AG09309 (cell line): ENCODE measurements at places on chromosomes 5 and 9.

- DNase-seq: no peak
Measured at GRCh38 chr5:68169903-68170302, 45.7 kb upstream of the PIK3R1 start.

GRCh38 chr9:87714819-87715218, 11.1 kb upstream of the CTSL start:
- DNase-seq: peak; percentile 73

GRCh38 chr9:114324492-114324891, 1.6 kb downstream of the ORM1 start:
- DNase-seq: no peak

GRCh38 chr5:6701491-6701890, 11.7 kb upstream of the TENT4A start:
- no peak for DNase-seq

- no peak for DNase-seq
Measured at GRCh38 chr5:78543292-78543691, 105.3 kb downstream of the LHFPL2 start.

DNA sequence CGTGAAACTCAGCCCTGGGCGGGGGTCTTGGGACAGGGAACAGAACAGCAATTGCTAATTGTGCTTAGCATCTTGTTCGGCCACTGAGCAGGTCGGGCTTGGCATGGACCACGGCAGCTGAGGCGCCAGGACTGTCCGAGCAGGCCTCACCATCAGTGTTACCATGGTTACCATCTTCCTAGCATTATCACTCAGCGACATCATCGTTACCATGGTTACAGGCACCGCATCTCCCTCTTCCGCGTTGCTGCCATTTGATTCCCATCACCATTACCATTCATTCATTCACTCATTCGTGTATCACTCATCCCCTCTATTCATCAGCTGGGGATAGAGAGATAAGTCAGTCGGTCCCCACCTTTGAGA, 81.0 kb upstream of the ZBTB43 start:
- no peak for DNase-seq

- DNase-seq: no peak
Measured at GRCh38 chr5:126846344-126846743, 69.4 kb downstream of the LMNB1 start.

- no peak for DNase-seq
Measured at GRCh38 chr9:108282872-108283271, 572.9 kb downstream of the ACTL7B start.

DNA sequence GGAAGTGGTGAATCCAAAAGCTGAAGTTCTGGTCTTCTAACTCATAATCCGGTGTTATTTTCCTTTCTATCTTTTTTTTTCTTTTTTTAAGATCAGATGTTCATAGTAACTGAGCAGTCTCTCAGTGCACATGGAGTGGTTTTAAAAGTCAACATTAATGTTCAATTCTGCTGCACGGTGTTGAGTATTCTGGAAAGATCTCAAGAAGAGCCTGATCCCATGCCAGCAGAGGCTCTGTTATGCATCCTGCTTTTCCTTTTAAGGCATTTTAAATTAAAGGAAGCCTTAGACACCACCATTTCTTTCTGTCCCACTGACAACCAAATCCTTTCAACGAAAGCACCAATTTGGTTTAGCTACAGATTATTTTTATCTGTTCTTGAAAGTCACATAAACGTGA, 33.4 kb downstream of the SEMA5A start:
- DNase-seq: no peak

DNA sequence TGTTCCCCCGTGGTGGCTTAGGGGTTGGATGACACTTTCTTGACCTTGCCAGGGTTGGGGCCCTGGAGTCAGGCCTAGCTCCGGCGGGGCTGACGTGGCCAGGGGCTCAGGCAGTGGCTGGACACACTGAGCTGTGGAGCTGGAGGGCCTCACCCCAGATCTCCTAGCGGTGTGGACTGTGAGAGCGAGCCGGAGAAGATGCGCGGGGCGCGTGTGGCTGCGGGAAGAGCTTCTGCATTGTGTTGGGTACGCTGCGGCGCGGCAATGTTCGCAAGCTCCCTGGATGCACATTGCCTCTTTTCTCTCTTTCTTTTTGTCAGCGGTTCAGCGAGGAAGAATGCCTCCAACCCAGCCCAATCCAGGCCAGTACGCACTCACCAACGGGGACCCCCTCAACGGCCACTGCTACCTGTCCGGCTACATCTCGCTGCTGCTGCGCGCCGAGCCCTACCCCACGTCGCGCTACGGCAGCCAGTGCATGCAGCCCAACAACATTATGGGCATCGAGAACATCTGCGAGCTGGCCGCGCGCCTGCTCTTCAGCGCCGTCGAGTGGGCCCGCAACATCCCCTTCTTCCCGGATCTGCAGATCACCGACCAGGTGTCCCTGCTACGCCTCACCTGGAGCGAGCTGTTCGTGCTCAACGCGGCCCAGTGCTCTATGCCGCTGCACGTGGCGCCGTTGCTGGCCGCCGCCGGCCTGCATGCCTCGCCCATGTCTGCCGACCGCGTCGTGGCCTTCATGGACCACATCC, 4.8 kb downstream of the NR2F1 start:
- no peak for DNase-seq

- DNase-seq: no peak
Measured at GRCh38 chr9:94656200-94656599, 16.9 kb upstream of the FBP1 start.

- DNase-seq: no peak
Measured at GRCh38 chr9:111300140-111300735, 29.8 kb downstream of the OR2K2 start.

DNA sequence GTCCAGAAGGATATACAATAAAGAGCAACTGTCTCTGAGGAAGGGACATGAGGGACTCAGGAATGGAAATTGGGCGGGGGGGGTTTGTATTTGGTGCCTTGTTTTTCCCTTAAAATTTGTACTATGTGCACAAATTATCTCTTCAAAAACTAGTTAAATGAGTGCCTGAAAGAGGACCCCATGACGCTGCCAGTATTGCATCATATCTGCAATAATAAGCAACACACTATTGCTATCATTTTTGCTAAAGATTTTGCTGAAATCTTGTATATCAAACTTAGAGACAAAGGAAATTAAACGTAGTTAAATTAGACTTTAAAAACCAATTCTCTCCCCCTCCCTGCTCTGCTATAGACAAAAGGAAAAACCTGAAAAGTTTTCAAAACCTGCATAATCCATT, 89.7 kb upstream of the SLC30A5 start:
- DNase-seq: no peak

DNA sequence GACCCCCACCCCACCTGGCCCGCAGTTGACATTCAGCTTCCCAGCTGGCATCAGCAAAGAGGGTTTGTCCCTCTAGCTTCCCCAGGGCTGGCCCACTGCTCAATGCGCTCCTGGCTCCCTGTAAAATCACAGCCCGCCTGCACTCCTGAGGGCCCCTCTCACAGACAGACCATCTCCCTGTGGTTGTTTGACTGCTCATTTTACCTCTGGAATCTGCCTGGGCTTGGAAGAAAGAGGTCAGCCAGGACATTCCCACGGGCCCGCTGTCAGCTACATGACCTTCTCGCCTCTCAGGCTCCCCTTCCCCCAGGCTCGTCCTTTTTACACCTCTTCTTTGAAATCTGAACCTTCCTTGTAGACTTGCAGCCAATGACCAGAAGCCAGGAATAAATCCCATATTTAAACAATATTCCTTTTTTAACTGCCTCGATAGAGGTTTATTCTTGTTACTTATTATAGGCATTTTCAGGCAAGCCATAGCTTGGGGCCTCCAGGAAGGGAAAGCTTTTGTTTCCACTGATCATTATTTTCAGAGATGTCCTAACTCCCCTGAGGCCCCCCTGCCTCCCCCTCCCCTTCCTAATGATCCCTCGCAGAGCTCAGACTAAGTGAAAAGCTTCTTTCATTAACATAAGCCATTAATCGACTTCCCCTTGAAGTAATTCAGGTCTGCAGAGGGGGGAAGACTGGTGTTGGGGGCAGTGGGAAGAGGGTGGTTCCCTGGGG, 76.3 kb upstream of the IQGAP2 start:
- DNase-seq: no peak

GRCh38 chr9:95516734-95517558, at the start of gene PTCH1:
Gene PTCH1, minus strand, starts transcription at chr9:95516971.
- no peak for DNase-seq

DNA sequence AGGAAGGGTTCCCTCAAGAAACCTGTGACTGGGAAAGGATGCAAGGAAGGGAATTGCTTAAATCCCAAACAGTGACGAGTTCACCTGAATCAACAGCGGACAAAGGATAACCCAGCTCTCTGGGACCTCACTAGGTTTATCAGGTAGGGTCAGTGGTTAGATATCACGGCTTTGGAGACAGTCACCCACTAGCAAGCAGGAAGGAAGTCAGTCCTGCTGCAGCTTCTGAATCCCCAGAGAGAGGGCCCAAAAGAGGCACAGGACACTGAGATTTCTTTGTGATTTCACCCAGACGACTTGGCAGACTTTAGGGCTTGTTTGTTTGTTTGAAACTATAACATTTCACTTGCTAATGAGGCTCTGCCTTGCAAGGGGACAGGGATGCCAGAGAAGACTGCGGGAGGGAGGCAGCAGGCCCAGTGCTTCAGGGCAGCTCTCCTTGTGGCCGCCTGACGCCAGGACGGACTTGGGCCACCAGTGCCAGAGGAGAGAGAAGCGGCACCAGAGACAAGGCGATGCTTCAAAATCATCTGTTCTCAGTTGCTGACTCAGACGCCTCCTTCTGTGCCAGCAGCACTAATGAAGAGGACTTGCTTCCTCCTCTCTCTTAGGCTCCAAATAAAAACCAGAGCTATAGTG, 275.6 kb upstream of the SLC30A5 start:
- DNase-seq: no peak

DNA sequence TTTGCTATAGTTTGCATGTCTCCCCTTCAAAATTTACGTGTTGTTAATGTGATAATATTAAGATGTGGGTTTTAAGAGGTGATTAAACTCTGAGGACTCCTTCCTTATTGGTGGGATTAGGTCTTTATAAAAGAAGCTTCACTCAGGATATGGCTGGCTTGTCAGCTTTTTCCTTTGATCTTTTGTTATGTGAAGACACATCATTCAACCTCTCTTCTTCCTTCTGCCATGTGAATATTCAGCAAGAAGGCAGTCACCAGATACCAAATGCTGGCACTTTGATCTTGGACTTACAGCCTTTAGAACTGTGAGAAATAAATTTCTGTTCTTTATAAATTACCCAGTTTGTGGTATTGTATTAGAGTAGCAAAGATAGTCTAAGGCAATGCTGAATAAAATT, 855.9 kb upstream of the CDH10 start:
- DNase-seq: no peak

GRCh38 chr5:115543365-115544042, 1.1 kb downstream of the FEM1C start:
- peak; percentile 16 for DNase-seq

DNA sequence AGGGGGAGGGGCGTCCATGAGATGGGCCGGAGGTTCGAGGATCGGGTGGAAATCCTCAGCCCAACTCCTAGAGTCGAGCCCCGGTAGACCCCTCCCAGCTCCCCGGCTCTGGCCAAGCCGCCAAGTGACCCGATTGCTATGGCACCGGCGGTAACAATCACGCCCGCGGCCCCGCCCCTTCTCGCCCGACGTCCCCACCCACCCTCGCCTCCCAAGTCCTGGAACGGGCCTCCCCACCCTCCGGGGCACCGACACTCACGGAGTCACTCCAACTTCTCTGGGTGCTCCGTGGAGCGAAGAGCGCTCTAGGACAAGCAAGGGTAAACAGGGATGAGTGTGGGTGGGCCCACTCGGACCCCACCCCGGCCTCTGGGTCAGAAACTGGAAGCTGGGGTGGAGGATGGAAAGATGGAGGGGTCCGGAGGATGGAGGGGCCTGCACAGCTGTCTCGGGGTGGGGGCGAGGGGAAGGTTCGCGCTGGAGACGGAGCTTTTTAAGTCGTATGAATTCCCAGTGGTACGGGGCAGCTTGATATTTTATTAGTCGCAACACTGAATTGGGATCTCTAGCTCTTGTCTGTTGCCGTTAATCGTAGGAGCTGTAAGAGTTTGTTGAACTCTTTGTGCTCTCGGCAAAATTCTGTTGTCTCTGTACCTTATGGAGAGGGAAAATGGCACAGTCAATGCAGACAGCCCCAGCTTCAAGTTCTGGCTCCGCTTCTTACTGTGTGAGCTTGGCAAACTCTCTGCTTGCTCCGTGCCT, at the start of gene SPACA9:
TSS of gene SPACA9 (plus strand) at position 204 of the 762 bp plus-strand sequence. CDS start 5,050 bp downstream, outside the sequence.
- DNase-seq: no peak

DNA sequence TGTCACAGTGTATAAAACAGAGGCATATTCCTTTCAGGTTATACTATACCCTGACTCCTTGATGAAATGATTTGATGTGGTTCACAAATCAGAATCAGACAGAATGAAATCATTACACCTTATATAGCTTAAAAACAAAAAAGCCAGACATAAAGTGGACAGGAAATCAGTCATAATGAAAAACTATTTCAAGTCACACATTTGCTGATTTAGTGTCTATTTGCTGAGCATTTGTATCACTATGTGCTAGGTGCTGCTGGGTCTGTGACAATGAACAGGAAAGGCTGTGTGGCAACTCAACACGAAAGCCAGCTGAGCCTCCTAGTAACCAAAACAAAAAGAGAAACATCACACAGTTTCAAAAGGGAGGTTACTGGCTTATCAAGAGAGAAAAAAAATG, 194.0 kb downstream of the EFNA5 start:
- no peak for DNase-seq

DNA sequence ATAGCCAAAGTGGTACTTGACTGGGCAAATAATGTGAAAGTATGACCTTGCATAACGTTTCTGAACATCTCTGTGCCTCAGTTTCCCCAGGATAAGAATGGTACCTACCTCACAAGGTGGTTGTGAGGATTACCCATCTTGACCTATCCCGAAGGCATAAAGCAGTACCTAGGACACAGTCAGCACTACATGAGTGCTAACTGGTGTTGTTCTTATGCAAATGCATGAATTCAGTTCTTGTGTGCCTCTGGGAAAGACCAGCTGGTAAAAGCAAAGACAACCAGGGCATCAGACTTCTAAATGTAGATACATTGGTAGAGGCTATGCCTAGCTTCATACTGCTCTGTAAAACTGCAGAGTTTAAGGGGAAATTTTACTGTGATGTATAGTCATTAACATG, 21.8 kb upstream of the TMEM252 start:
- DNase-seq: no peak

DNA sequence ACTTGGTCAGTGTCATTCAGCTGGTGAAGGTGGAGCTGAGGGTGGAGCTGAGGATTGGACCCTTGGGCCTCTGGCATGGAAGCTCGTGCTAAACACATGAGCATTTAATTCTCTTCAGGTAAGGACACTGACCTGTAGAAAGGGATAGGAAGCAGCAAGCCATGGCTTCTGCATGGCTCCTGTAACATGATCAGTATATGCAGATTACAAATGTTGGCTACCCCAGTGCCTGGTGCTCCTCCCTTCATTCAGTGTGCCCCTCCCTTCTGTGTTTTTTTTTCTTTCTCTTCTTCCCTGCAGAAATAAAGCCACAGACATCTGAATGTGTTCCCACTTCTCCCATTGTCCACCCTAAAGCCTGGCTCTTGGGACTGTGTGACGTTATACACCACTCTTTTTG, 52.9 kb downstream of the ARHGAP26 start:
- DNase-seq: no peak
